Brain (organoid and tissue), 16 donors: ENCODE measurements at places on chromosomes 4 and X.

- DNase-seq = no peak
Observed at GRCh38 chr4:48187813-48188212, 53.8 kb upstream of the TXK start.

GRCh38 chrX:2320580-2321327 is 180.0 kb downstream of the DHRSX start:
- DNase-seq = no peak

DNA sequence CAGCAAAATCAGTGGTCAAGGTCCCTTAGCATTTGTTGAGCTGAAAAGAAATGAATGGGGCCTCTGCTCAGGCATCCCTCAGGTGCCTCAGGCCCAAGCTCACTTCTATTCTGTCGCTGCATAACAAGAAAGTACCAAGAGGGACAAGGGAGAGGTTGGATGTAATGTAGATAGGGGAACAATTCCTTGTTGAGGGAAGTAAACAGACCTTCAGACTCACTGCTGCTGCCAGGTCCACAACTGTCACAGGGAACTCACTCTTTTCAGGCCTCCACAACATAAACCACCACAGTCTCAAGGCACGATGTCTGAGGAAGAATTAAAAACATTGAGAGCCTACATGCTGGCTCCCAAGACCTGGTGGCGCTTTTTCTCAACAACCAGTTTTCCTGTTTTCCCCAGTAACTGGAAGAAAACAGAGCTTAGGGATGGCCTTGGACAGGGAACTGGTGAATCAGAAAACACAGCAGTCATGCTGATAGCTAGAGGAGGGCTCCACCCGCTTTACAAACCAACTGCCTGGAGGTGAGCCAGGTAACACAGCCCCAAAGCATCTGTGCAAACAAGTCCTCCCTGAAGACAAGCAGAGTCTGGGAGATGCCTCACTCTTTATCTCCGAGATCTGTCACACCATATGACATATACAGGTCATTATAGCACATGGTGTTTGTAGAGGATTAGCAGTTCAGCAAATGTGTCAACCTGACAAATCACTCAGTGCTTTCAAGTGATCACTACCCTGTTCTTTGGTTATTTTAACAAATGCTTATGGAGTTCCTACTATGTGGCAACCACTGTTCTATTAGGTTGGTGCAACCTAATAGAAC is 14.3 kb upstream of the AWAT1 start:
- DNase-seq = no peak

DNA sequence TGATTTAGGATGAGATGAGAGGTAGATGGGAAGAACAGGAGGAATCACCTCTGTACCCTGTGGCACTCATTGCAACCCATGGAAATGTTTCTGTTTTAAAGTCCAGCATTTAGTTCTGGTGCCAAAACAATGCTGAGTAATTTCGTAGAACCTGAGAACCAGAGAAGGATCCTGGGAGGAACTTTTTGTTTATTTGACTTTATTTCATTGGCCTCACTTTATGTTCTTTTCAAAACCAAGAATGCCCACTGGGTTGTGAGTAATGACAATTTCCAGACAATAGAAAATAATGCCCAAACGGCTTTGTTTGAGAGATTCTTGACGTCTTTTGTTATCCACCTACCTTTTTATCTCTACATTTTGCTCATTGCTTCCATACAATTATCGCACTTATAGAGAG is 111.3 kb downstream of the SHROOM3 start:
- no peak for DNase-seq

- no peak for DNase-seq
Observed at GRCh38 chr4:161650812-161651211, 513.0 kb downstream of the FSTL5 start.
